ENCODE measurements at places on chromosomes 5 and 9.
A peak's percentile ranks its signal among the peaks of the same experiment; 100 is the strongest.

DNA sequence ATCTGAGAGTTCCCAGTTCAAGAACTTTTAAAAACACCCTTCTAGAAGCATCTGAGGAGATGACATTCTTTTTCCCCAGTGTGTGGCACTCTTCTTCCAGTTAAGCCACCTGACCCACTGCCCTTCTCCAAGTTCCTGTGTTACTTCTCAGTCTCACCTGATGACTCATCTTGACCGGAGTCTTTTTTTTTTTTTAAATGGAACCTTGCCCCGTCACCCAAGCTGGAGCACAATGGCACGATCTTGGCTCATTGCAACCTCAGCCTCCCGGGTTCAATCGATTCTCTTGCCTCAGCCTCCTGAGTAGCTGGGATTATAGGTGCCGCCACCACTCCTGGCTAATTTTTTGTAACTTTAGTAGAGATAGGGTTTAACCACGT, 224.1 kb upstream of the DAB2 start:
- no peak for DNase-seq

- no peak for DNase-seq
Observed at GRCh38 chr5:145811834-145812625, 23.1 kb downstream of the PRELID2 start.

DNA sequence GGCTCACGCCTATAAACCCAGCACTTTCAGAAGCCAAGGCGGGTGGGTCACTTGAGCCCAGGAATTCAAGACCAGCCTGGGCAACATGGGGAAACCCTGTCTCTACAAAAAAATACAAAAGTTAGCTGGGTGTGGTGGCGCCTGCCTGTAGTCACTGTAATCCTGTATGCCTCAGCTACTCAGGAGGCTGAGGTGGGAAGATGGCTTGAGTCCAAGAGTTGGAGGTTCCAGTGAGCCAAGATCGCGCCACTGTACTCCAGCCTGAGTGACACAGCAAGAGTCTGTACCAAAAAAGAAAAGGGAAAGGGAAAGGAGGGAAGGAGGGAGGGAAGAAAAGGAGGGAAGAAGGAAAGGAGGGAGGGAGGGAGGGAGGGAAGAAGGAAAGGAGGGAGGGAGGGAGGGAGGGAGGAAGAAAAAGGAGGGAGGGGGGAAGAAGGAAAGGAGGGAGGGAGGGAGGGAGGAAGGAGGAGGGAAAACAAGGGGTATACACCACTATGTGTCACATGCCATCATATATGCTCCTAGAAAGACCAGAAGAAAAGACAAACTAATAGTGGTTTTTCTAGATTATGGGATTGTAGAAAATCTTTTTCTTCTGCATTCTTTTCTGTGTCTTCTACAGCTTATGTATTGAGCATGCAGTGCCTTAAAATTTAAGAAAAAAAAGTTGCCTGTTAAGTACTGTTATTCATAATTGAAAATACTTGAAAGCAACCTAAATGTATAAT, 240.1 kb downstream of the DENND1A start:
- DNase-seq, result no peak

DNA sequence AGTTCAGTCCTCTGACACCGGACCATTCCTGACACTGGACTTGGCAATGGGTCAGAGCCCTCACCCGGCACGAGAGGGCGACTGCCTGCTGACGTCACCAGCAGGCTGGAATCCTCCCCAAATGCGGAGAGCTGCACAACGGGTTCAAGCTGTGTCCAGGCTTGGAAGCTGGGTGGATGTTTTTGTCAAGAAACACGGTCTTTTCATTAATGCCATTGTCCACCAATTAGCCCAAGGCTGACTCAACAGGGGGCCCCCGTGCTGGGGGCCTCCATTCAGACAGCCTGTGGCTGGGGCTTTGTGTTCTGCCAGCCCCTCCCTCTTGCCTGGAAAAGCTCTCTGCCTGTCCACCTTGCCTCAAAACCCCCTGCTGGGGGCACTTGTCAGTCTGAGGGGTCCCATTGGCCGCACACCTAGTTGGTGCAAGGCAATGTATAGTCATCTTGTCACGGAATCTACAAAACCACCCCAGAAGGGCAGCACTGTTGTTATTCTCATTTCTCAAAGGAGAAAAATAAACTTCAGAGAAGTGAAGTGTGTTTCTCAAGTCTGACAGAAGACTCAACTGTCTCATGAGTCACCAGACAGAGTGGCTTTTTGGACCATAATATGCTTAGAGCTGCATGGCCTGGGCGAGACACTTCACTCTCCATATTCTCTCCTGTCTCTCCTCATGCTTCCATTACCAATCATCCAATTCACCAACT, 24.6 kb downstream of the NDUFA8 start:
- DNase-seq, result no peak

GRCh38 chr9:19481121-19481870, 72.5 kb downstream of the ACER2 start:
- no peak for DNase-seq

DNA sequence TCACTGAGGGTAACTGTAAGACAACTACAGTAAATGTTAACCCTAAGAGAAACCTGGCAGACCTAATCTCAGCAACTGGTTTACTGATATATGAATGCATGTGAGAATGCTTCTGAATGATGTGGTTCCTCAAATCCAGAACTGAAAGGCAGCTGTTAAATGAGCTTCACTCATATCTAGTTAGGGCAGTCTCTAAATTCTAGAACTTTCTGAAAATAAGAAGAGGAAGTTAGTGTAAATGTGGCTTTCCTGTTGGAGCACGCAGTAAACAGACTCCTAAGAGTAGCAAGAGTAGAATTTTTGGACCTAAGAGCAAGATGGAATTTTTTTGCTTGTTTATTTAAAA, 117.9 kb upstream of the KCNN2 start:
- no peak for DNase-seq

DNA sequence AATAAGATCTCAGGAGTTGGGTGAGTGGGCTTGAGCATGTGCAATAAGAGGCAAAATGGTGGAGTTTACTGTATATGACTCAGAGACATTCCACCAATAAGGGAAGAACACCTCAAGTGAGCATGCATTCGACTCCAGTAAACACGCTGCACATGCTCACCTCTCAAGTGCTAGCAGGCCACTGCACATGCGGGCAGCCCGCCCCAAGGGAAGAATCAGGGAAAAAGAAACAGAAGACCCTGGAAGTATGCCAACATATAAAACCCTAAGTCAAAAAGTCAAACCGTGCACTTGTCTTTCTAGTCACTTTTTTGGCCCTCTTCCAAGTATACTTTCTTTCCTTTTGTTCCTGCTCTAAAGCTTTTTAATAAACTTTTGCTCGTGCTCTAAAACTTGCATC, 245.3 kb upstream of the RASA1 start:
- DNase-seq, result no peak

- no peak for DNase-seq
Observed at GRCh38 chr5:174527916-174528540, 196.4 kb upstream of the MSX2 start.

- DNase-seq, result no peak
Observed at GRCh38 chr9:97571664-97572063, 61.5 kb downstream of the TSTD2 start.

GRCh38 chr5:148950892-148951291, 112.0 kb downstream of the SH3TC2 start:
- DNase-seq, result no peak

DNA sequence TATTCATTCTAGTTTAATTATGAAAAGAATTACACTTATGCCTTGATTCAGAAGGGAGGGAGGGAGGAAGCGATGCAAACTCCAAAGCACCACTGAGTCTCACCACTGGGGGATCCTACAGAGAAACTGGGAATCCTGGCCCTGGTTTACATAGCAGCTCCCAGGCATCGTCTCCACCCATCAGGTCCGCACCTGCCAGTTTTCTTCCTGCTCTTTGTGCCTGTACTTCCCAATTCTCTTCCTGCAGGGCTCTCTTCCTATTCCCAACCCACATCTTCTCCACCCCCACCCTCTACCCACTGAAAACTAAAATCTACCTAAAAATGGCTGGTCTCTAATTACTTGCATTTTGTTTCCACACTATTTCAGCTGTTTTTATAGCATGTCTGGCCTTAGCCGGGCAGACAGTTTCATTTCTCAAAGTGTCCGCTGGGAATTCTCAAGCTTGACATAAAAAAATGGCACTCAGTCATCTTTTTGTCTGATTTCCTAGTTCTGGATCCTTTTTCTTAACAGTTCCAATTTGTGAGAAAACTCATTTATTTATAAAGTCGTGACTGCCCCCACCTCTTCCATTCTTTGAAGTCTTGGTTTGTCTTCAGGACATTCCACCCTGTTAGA, 1.6 kb upstream of the TNIP1 start:
- DNase-seq, result no peak

DNA sequence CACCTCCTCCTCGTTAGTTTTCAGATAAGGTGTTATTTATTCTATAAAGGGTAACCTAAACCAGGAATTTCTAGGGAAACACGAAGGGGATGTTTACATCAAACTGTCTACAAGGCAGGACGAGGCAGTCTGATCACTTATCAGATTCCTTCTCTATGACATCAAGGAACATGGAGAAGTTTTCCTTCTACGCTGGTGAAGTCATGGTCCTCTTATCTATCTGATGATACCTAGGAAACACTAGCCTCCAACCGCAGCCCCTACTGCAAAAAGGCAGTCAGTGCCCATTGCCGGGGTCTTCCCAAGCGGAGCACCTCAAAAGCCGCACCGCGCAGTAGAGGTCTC, 1.5 kb downstream of the MPDZ start:
- no peak for DNase-seq

- no peak for DNase-seq
Observed at GRCh38 chr9:17536027-17536426, 42.8 kb upstream of the SH3GL2 start.

DNA sequence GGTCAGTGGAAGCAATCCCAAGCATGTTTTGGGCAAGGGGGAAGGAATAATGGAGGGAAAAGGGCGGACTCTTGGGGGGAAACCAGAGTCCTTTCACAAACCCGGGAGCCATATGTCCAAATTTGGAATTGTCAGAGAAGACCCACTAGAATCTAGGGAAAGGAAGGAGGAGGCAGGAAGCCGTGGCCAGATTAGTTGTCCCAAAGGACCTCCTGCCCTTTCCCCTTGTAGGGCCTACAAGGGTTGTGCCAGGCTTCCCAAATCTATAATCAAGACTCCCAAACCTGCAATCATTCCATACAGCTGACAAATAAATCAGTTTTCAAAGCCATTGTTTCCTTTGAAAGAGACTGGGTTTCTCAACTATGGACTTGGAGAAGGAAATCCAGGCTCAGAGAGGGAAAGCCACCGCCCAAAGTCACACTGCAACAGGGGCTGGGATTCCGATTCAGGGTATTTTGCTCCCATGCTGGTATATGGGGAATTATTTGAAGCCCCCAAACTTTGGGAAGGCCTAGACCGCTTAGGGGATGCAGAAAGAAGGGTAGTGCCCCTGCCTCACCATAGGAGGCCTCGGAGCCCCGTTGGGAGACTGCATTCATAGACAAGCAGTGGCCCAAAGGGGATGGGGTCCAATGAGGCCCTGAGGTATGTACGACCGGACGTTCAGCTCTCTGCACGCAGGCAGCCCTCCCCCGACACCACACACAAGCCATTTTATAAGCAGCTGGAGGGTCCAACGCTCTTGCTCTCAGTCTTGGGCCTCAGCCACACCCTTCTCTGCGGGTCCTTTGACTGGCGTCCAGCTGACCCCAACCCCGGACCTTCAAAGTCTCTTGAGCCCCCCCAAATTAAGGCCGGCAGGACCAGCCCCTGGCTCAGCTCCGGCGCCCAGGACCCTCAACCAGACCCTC, 815 bp downstream of the ANXA6 start:
- DNase-seq, result peak; percentile 31

GRCh38 chr5:160188141-160189015, 40.9 kb upstream of the FABP6 start:
- peak; percentile 70 for DNase-seq

DNA sequence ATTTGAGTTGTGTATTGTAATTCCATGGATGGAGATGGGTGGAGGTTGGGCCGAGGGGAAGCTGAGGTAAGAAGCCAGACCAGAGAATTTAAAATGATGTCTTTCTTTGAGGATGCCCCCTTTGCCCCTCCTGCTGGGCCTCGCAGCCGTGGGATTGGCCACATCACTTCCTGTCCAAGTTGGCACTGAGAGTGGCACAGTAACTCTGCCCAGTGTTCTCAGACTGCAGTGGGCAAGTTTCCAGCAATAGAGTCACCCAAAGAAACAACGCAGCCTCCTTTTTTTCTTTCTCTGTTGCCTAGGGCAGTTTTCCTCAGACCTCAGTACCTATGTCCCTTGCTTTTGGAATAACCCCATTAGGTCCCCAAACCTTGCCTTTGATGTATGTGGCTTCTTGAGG, 306.6 kb upstream of the DMRT1 start:
- no peak for DNase-seq

DNA sequence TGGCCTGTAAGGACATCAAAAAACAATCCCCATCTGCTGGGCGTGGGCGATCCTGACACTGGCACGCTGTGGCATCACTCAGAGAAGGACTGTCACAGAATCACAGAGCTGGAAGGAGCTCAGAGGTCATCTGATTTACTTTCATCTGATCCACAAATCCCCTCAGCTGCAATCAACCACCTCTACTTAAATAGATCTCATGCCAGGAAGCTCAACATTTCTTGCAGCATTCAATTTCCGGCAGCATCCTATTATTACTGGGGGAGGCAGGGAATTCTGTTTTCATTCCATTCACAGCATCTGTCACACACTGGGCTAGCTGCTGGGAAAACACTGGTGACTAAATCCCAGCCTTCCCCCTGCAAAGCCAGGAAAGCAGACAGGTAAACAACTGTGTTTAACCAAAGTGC, 38.3 kb downstream of the RETREG1 start:
- no peak for DNase-seq
